Natural killer cell treated with Interleukin-12 subunit alpha and Interleukin-12 subunit beta and Interleukin-15 and Interleukin-18, amount 100 ng/mL, for 72 hours (primary cell): ENCODE measurements at places on chromosomes 2 and 18. TPM values are rescaled to one million over a fixed set of nuclear protein-coding genes. Genes with fewer than 3 reads are reported as not detected.

- DNase-seq, result no peak
Observed at GRCh38 chr2:28405537-28405936, 12.9 kb downstream of the FOSL2 start.

The KCNE4 gene
- not detected for total RNA-seq

The HOXD13 gene
- not detected for total RNA-seq

GRCh38 chr18:79510731-79511241 lies 115.1 kb downstream of the NFATC1 start:
- DNase-seq, result no peak

The INO80B gene
- 42.3 TPM for total RNA-seq

DNA sequence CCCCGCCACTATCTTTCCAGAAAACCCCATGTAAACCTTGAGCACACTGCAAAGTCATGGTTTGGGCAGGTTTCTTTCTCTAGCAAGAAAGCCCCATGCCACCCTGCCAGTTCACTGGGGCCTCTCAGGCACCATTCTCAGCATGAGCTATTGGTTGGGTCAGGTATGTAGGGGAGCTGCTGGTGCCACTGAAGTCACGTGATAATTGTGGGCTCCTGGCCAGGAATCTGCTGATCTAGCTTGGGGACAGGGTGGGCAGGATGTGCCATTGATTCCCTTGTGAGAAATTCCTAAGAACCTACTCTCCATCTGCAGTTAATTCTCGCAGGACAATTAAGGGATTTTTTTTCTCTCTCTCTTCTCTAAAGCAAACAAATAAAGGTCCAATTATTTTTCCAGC lies 26.5 kb upstream of the HNMT start:
- DNase-seq, result no peak

DNA sequence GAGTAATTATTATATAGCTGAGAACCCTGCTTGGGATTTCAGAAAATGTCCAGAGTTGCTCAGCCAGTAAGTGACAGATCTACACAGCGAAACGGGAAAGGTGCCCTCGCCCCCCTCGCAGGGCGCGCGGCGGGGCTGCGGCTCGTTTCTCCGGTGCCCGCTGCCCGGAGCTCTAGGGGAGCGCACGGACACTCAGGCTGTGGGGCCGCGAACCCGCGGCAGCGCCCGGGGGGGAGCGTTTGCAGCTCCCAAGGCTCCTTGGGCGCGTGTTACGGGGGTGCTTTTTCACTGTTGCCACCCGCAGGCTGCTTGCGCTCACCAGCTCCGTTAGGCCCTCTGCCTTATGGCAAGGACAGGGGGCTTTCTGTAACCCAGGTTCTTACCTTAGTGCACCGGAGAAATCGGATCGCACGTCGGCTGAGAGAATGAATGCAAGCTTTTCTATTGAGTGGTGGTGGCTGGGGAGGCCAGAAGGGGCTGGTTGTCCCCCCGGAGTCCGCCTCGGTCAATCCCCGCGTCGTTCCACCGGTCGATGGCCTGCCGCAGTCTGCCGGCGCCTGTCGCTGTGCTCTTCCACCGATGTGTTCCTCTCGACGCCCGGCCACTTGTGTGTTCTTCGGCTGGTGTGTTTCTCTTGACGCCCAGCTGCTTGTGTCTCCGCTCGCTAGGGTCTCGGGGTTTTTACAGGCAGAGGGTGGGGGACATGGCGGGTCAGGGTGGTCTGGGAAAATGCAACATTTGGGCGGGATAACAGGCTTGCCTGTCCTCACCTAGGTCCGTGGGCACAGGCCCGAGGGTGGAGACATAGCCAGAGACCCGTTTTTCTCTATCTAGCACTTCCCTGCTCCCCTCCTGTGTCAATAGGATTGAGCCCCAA lies 758.8 kb upstream of the DDX18 start:
- DNase-seq, result no peak

The ATOH8 gene
- not detected for total RNA-seq

The GRP gene
- not detected for total RNA-seq

The EGR4 gene
- not detected for total RNA-seq

DNA sequence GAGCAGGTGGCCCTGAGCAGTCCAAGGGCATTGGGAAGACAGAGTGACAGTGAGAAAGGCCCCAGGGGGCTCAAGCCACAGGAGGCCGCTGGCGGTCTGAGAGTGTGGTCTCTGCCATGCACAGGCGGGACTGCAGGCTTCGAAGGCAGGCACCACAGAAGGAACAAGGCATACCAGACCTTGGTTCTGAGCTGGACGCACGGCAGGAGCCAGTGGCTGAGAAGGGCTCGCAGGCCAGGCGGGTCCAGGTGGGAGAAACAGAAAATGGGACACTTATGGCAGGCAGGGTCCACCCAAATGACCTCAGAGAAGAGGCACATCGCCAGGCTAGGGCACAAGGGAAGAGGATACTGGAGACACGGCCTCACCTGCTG lies 14.9 kb downstream of the HJURP start:
- DNase-seq, result no peak

- DNase-seq, result no peak
Observed at GRCh38 chr2:177547122-177547521, 154.5 kb downstream of the AGPS start.

The SERPINB2 gene
- not detected for total RNA-seq

- no peak for DNase-seq
Observed at GRCh38 chr2:529852-530251, 147.4 kb downstream of the TMEM18 start.

DNA sequence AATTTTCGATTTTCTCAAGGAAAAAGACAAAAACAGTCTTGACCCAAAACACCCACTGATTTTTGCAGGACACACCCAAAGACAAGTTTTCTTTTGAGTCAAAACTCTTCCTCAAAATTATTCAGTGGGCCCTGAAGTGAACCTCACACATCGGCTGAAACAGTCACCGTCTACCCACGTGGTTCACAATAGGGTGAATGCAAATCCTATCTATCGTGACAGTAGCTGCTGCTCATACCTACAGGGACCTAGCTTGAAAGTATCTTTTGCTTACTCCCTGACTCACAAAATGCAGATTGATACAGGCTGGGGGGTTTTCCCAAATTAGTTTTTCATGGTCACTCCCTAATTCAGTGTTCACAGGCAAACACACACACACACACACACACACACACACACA lies 10.7 kb upstream of the CD226 start:
- peak; percentile 69 for DNase-seq

The TMEM169 gene
- total RNA-seq, result 1.9 TPM

The CHAC2 gene
- 10.6 TPM for total RNA-seq

DNA sequence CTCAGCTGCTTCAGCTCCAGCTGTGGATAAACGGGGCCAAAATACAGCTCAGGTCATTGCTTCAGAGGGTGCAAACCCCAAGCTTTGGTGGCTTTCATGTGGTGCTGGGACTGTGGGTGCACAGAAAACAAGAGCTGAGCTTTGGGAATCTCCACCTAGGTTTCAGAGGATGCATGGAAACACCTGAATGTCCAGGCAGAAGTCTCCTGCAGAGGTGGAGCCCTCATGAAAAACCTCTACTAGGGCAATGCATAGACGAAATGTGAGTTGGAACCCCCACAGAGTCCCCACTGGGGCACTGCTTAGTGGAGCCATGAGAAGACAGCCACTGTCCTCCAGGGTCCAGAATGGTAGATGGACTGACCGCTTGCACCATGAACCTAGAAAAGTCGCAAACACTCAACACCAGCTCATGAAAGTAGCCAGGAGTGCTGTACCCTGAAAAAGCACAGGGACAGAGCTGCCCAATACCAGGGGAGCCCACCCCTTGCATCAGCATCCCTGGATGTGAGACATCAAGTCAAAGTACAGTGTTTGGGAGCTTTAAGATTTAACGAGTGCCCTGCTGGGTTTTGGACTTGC lies 147.9 kb upstream of the SOX11 start:
- DNase-seq, result no peak

The UGT1A5 gene
- total RNA-seq, result not detected

The DSC3 gene
- total RNA-seq, result not detected

The LOXL3 gene
- 2.7 TPM for total RNA-seq

DNA sequence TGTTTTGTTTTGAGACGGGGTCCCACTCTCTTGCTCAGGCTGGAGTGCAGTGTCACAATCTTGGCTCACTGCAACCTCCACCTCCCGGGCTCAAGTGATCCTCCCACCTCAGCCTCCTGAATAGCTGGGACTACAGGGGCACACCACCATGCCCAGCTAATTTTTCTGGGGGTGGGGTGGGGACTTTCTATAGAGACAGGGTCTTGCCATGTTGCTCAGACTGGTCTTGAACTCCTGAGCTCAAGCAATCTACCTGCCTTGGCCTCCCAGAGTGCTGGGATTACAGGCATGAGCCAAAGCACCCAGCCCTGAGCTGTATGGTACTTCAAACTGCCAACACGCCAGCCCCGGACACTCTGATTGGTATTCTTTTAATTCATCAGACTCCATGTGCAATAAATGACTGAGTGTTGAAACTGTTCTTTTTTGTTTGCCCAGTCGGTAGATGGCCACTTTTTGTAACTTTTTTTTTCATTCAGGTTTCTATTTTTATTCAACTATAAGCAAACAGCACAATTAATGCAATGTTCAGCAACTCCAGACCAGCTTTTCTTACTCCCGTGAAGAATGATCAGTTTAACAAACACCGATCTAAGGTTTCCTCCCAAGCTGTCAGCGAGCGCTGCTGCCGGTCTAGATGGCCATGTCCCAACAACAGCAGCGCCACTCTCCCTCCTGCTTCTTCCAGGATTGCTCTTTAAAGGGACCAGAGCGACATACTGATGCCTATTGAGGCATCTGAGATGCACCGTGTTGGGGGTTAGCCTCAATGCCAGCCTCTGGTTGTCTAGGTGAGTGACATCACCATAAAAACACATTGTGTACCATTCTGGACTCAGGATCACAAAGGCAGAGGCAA lies 12.5 kb upstream of the TGOLN2 start:
- DNase-seq, result no peak

DNA sequence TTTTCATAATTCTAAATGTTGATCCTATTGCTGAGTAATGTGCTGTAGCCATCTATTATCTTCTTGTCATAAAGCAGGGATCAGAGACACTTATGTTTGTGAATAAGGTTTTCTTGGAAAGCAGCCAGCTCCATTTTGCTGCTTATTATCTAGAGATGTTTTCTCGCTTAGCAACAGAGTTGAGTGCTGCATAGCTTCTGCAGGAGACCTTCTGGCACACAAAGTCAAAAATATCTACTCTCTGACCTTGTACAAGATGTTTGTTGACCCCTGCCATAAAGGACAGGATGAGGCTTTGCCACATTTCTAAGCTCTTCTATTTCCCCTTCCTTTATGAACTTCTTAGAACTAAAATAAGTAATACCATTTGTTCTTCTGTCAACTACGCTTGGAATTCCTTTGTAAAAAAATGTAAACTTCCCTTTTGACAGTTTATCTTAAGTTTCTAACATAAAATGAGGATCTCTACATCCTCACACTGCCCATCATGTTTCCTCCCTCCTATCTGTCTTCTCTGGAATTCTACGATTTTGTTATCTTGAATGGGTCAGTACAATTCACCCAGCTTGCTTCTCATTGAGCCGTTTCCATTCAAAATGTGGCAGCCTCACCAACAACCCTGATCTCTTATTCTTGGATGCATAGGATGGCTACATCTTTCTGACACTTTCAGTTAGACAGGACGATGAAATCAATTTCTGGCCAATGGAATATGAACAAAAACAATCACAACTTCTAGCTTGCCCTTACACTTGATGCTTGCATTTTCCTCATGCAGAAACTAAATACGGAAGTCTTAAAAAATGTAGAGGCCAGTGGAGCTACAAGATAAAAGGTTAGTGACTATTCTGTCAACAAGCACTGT lies 1377.0 kb downstream of the SUCLG1 start:
- DNase-seq, result no peak

The IRS1 gene
- 0.39 TPM for total RNA-seq

The ZNF804A gene
- 0.08 TPM for total RNA-seq

- DNase-seq, result no peak
Observed at GRCh38 chr2:148048475-148049221, 27.8 kb downstream of the MBD5 start.

The KLHL41 gene
- total RNA-seq, result not detected

GRCh38 chr2:86226070-86226469 lies 26.8 kb downstream of the MRPL35 start:
- no peak for DNase-seq

DNA sequence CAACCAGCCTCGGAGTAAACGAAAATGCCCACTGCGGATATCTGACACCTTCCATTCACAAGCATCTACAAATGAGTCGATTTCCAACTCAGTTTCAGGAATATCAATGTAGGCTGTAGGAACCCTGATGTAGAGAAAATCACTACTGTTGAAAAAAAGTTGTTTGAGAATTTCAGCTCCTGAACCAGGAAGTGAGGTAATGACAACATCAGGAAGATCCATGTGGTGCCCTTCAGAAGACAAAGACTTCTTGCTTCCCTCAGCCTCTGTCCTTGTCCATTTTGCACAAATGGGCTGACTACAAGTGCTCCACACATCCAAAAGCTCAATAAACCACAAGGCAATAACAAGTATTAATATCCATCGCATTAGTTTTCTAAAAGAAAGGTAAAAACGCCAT lies 4.7 kb downstream of the DSEL start:
- DNase-seq, result no peak

DNA sequence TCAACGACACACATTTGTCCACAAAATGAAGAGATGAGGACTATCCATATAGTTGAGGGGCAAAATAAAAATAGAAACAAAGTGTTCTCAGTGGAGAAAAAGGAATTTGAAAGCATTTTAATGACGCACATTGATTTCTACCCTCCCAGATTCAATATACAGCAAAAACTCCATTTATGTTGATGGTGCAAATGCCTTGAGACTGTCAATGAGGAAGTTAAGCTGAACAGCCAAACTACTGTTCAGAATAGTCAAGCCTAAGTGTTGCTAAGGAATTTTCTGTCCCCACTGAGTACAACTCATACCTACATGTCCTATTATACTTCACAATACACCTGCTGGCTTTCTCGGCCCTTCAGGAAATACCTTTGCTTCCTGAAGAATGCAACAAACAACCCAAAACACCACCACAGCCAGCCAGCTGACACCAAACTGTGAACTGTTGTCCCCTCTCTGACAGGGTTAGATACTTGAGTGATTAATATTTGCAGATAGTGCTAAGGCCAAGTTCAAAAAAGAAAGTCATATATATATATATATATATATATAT lies 27.8 kb upstream of the DARS1 start:
- no peak for DNase-seq

GRCh38 chr2:120134263-120134662 lies 88.9 kb downstream of the TMEM185B start:
- DNase-seq, result no peak

DNA sequence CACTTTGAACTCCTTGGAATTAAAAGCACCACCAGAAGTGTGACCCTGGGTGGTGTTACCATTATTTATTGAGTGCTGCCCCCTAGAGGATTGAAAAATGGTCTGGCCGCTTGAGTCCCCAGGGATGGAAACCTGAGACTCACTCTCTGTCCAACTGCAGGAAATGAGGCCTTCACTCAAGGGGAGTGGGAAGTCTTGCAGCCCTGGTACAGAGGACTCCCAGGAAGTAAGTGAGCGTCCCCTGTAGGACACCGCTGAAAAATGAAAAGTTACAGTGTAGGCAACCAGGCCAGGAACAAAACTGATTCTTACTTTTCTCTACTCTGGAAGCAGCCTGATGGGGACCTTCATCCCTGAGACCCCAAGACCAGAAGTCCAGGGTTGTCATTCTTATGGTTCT lies 2.2 kb upstream of the NRP2 start:
- DNase-seq, result no peak
